ENCODE measurements at places on chromosomes 1 and 21.

- no peak for DNase-seq
Measured at GRCh38 chr21:34802180-34802899, 133.5 kb downstream of the CLIC6 start.

DNA sequence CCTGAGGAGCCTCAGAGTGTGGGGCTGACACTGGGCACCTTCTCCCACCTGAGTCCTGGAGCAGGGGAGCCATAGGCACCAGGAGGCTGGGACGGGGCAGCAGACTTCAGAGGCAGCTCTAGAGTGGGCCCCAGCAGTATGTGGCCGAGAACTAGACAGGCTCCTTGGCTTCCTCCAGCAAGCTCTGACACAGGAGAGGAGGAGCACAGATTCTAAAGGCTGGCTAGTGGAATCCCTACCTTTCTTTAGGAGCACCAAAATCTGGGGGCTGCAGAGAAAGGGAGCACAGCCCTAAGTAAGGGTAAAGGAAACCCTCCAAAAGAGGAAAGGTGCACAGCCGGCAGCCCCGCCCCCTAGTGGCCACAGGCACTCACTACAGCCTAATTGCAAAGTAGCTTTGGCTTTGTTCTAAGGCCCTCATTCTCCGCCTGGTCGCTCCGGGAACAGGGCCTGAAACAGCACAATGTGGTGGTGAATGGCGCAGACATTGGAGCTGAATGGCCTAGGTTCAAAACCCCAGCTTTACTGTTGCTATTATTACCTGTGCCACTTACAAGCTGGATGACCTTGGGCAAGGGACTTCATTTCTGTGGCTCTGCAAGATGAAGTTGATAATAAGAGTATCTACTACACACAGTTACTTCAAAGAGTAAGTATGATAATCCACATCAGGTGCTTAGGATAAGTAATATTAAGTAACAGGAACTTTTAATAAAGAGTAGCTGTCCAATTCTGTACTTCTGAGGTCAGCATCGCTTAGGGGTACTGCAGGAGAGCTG, 8.8 kb upstream of the GUCA2A start:
- DNase-seq: peak; percentile 62

- no peak for DNase-seq
Measured at GRCh38 chr1:115712911-115713609, 55.5 kb downstream of the CASQ2 start.

DNA sequence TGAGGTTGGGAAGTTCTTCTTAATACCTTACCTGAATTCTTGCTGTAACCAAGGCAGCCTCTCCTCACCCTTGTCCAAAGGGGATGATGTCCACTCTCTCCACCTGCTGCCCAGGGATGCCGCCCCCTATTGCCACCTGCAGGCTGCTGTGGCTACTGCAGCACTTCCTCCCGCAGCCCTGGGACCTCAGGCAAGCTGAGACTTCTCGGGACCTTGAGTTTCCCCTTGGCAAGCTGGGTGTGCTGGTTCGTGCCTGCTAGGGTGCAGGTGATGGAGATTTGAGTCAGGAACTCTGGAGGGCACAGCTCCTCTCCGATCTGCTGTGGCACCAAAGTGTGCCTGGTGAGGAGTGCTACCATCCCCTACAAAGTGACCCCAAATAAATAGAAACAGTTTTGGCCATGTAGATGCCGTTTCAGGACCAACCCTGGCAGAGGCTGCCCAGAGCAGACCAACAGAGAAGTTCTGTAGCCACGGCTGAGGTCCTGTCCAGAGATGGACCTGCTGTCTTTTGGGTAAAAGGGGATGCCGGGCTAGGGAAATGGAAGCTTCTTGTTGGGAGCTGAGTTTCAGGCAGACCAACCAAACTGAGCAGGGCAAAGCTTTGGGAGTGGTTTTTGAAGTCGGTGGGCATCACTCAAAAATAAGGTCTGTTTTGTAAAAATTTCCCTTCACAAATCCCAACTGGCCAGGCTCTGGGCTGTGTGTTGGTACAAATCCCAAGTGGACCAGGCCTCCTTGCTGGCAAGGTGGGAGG, 31.7 kb downstream of the RUNX3 start:
- peak; percentile 64 for DNase-seq

DNA sequence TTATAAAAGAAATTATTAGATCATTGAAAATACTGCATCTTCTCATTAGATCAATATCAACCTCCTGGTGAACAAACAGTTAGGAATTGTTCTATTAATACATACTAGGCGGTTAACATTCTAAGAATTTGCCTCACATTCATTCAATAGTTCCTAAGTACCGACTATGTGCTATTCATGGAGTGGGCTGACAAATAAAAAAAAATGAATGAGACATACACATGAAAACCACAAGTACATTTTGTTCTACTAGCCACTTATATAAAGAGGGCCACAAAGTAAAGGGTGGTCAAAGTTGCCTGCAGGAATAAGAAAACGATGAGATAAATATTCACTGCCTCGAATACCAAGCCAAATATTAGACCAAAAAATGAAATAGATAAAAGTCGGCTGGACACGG, 294.4 kb downstream of the SDCCAG8 start:
- no peak for DNase-seq

DNA sequence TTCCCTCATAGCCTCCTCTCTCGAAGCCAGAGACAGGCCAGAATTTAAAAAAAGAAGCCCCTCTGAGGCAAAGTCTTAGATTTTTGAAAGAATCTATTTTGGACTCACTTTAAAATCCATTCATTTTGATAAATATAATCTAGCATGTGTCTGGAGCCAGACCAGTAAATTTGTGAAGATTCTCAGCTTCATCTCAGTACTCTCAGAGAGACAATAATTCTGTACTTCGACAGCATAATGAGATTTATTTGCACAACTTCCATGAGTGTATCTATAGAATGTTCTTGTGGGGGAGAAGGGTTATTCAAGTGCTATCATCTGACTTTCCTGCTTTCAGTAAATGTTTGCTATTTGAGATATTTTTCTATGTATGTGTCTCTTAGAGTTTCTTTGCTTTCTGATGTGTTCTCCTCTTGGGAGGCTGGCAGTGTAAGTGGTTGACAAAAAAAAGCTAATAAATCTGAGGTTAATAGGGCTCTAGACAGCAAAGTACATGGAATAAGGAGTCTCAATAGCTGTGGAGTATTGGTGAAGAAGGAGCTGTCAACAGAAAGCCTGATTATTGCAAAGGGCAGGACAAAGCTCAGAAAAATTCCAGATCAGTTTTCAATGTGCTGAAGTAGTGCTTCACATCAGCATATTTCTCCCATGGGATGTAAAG, 223.0 kb downstream of the PTBP2 start:
- no peak for DNase-seq

DNA sequence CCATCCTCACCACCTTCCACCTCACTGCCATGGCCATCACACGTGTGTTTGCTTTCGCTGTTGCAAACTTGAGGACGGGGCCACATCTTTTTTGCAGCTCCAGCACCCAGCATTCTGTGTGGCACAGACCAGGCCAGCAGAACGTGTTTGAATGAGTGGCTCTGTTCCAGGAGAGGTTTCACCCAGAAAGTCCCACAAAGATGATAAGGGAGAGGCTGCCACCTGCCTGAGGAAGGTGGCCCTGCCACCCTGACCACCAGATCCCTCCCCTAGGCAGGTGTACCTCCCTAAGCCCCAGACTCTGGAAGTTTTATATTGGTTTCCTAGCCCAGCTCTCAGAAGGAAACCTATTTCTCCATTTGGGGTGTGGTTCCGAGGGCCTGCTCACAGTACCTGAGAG, 252.1 kb downstream of the KAZN start:
- no peak for DNase-seq

DNA sequence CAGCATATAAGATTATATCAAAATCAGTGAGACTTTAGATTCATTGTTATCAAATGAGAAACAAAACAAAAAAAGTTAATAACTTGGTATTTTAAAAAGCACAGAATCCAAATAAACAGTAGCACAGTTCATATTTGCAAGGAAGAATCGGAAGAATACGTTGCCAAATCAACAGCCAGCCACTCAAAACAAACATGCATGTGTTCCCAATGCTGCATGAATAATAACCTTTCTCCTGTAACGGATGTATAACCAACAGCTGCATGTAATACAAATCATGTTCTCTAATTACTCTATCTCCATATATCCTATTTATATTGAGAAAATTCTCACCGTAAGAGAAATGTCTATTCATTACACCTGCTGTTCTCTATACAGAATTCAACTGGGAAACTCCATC, 98.9 kb upstream of the FOXD3 start:
- DNase-seq: no peak

DNA sequence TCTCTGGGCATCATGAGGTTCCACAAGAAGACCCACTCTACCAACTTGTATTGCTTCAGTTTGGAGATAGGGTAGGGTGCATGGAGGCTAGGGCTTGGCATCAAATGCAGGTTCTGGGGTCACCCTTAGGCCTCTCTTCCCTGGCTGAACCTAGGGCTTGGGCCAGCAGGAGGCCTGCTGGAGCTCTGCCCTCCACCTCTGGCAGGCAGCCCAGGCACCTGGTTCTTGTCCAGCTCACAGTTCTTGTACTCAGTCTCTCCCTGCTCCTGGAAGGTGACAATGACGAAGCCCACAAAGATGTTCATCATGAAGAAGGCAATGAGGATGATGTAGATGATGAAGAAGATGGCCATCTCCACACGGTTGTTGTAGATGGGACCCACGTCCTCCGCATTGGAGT, 37.5 kb upstream of the KIF21B start:
- DNase-seq: no peak
